ENCODE measurements at places on chromosomes 16 and 17.

DNA sequence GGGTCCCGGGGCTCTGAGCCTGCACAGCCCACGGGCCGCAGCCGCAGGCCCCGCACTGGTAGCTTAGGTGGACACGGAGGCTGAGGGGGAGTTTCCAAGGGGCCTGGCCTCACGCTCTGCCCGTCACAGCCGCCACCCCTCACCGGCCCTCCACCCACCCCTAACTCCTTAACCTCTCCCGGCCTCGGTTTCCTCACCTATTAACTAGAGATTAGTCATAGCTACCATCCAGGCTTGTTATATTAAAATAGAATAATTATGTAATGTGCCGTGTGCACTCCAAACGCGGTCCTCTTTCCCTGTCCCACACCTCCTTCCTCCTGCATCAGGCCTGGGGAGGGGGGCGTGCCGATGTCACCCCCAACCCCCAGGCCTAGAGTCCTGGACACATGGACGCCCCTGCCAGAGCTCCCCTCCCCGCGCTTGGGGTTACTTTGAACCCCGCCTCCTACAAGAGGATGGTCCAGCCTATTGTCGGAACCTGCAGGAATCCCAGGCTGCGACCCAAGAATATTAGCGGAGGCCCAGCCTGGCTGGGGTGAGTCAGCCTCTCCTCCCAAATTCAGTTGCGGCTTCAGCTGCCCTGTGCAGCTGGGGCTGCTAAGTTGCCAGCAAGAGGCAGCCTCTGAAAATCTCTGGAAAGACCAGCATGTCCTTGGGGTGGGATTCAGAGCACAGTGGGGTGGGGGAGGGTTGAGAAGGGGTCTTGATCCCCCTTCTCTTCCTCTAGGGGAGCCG lies 17.3 kb downstream of the SOCS3 start:
- DNase-seq = no peak

GRCh38 chr17:74006371-74006770 lies 197.1 kb upstream of the RPL38 start:
- no peak for DNase-seq

GRCh38 chr17:7742729-7743128 lies 25.2 kb downstream of the DNAH2 start:
- no peak for DNase-seq

DNA sequence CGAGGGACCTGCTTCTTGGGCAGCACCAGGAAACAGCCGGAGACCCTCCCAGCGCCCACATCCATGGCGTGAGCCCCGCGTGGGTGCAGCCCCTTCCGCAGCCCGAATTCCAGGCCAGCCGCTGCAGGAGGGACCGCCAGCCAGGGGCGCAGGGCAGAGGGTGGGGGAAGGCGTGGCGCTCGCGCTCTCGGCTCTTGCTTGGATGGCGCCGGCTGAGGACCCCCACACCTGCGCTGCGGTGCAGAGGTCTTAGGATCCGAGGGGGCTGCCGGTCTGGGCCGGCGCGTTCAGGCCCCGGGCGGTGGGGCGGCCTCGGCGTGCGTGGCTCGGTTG lies 28.8 kb downstream of the ACTG1 start:
- no peak for DNase-seq

DNA sequence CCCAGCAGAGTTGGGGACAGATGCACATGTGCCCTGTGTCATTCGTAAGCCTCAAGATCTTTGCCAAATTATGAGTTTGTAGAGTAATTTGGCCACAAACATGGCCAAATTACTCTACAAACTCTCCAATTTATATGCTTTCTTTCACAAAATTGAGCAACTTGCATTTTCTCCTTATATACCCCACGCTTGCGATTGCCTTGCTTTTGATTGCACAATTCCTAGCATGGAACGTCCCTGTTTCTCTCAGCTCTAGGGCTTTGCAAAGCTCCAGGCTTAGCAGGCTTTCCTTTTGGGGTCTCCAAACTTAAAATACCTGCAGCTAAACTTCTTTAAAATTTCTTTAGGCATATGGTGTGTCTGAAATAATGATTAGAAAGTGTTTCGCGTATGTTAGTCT lies 28.5 kb upstream of the MAF start:
- no peak for DNase-seq

DNA sequence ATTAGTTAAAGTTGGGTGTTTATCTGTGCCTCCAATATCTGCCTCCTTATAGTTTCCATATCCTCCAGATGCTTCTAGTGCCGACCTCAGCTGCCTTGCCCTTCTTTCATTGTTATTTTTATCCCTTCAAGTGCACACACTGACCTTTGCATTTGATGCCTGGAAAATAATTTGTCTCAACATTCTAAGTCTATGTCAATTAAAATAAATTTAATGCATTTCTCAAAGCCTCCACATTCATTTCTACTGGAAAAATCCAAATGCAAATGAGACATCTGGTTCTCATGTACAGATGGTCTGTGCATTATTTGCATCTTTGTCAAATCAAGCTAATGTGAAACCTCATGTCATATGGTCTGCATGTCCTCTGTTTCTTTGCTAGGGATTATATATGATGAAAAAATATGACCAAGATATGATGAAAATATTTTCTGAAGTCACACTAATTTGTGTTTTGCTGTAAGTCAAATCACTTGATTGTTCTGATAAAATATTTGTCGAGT lies 61.4 kb downstream of the TMEM100 start:
- DNase-seq = no peak

DNA sequence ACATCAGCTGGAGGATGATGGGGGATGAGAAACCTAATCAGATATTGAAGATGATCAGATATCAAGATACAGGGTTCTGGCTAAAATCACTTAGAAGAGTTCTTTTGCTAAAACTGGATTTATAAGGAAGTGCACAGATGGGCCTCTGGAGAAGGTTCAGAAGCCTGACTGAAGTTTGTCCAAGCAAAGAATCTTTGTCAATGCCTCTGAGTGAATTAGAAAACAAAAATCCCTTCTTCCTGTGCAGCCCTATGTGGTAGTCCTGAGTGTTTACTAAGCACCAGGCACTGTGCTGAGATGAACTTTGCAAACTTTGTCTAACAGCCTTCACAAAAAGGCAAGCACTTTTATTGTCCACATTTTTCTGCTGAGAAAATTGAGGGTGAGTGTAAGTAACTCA lies 11.4 kb upstream of the CENPV start:
- DNase-seq = no peak

DNA sequence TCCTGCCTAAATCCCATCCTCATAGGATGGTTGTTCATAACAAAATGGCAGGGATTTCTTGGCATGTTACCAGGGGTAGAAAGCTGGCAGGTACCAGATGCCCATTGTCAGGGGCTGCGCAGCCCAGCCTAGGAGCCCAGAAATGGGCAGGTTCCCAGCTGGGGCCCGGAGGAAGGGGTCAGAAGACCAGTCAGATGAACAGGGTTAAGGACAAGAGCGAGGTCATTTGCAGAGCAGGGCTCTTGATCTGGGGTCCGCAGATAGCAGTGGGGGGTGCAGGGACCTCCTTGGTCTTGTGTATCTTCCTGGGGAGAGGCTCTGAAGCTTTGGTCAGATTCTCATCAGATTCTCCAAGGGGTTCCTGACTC lies 52.3 kb upstream of the CDC42EP4 start:
- DNase-seq = no peak

DNA sequence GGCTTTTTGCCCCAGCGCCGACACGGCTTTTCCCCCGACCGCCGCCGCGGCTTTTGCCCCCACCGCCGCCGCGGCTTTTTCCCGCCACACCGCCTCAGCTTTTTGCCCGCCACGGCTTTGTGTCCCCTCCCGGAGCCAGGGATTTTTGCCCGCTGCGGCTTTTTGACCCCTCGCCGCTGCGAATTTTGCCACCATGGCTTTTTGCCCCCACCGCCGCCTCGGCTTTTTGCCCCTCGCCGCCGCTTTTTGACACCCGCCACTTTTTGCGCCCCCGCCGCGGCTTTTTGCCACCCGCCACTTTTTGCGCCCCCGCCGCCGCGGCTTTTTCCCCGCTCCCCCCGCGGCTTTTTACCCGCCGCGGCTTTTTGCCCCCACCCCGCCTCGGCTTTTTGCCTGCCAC lies 1342.5 kb downstream of the TP53TG3F start:
- DNase-seq = no peak

DNA sequence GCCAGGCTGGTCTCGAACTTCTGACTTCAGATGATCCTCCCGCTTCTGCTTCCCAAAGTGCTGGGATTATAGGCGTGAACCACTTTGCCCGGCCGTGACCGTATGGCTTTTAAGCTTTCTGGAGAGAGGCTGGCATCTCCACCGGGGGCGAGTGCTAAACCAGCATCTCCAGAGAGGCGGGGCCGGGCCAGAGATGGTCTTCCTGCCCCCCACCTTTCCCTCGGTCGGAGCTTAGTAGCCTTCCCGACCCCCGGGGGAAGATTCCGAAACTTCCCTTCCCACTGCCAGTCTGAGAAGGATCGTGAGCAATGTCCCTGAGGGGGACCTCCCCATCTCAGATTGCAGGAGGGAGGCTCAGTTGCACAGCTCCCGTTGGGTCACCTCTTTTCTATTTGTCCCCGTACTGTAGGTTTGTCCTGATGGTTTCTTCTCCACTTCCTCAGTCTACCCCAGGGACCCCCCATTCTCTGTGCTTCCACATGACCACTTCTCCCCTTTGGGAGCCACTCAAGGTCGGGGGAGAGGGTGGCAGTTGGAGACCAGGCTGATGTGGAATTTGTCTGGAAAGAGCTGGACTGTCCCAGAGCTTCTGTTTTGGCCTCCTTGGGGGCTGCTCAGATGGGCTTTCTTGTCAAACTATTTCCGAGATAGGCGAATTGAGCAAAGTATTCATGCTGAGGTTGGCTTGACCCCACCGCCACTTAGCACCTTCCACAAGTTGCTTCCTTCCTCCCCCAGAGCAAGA lies 18.2 kb downstream of the IGF2BP1 start:
- no peak for DNase-seq

GRCh38 chr17:67452681-67453554 lies 75.8 kb downstream of the PITPNC1 start:
- DNase-seq = no peak

DNA sequence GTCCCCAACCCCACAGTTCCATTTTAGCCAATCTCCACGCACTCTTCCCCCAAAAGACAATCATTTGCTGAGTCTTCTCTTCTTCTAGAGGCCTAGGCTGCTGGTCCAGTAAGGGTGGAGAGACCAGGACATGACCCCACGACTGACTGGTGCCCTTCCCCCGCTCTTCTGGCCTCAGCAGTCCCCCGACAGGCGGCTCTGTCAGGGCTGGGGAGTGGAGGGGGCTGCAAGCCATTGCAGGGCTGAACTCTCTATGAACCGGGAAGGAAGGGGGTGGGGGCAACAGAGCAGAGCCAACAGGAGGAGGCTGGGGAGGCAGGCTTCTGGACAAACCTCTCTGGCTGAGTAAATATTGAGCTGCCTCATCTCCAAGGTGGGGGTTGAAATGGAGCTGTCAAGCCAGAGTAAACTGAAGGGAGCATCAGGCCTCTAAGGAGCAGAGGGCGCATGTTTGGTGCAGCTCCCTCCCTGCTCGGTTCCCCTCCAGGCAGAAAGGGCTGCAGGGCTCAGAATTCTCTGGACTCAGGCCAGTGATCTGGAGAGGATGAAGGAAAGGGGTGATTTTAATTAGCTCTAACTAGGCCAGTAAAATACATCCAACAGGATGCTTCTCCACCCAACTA lies 8.7 kb downstream of the HOXB1 start:
- DNase-seq = no peak

DNA sequence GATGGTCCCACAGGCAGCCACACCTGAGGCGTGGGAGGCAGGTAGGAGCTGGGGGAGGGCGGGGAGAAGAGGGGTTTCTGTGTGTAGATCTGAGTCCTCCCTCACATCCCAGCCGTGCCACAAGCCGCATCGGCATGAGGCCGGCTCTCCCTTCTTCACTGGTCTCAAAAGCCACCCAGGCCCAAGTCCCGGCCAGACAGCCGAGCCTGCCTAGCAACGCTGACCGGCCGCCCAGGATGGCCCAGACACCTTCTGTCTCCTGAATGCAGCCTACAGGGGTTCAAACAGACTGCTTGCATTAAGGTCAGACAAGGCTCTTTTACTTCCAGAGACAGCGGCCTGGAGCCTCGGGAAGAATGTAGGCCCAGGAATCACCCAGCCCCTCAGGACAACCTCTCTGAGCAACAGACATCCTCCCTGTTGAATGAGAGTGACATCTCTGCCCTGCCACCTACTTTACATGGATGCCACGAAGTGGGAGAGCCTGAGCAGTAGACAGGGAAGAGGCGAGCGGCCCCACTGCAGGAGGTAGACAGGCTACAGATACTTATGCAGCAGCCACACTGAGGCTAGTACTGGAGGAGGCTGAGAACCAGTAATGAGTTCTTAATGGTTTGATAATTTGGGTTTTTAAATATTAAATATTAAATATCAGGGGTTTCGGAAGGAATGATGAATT lies 69.6 kb downstream of the N4BP1 start:
- DNase-seq = no peak

DNA sequence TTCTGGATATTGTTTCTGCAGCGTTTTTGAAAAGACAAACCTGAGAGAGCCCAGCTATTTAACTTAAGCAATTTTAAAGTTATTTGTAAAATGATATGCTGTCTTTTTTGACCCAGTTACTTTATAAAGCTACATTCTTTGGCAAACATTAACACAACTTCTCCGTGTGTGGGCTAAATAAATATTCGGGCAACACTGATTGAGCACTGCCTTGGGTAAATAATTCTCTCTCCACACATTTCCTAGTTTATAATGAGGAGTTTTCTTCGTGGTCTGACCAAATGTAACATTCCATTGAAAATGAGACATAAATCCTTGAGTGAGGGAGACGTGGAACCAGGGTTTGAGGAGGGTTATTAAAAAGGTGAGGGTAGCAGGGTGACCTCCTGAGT lies 142.8 kb downstream of the WWOX start:
- no peak for DNase-seq

- no peak for DNase-seq
These were observed 37.5 kb downstream of the IL21R start for GRCh38 chr16:27439271-27440018.

GRCh38 chr16:53045341-53046220 lies 7.1 kb downstream of the CHD9NB start:
- DNase-seq = no peak

DNA sequence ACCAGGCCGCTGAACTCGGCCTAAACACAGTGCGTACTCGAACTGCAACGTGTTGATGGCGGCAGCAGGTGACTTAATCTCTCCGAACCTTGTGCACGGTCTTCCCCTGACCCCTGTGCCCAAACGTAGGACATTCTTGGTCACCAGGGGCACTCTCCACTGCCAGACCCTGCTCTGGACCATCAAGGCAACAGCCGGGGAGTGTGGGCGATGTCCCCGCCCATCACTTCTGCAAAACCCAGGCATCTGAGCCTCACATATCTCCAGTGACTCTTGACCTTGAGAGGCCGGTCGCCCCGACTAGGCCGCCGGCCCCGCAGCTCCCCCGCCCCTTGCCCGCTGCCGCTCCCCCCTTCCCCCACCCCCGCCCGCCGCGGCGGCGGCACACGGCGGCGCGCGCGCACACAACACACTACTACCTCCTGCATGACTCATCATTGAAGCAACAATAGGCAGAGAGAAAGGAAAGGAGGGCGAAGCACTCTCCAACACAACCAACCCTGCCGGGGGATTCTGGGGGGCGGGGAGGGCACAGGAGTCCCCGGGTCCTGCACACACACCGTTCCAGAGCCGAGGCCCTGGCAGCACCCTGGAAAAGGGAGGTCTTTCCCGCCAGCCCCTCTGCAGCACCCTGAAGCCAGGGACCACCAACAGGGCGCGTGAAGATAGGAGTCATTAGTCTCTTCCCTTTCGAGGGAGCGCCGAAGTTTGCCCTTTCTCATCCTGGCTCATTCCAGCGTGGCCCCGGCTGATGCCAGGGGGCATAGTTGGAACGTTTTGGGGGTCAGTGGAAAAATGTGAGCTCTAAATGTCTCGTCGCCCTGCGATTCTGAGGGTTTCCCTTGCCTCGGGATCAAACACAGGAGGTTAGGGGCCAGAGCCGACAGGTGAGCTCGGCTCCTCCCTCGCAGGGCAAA lies 1.9 kb downstream of the MNT start:
- DNase-seq = peak; percentile 75

- no peak for DNase-seq
These were observed 51.3 kb upstream of the CCL1 start for GRCh38 chr17:34414339-34414738.

Data from NCI-H1930 (cell line).